ENCODE measurements at places on chromosomes 1 and 21.

DNA sequence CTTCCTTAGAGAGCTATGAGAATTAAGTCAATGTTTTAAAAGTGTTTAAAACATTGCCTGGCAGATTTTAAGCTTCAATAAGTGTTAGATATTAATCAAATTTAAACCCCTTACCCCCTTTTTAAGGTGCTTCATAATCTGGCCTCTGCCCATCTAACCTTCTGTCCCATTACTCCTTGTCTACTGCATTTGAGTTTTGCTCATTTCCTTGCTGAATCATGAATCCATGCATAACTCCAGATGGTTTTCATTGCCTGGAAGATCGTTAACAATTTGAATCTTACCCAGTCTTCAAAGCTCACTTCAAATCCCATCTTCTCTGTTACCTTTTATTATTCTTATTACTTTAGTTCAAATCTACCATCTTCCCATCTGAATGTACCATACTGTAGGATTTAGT, 4.6 kb downstream of the HJV start:
- no peak for DNase-seq
- H3K4me1 ChIP-seq, result peaks cover 2% of the 10 kb centered on the region
- H3K4me3 ChIP-seq, result no peak overlapping the region
- no peaks in the 10 kb centered on the region for H3K36me3 ChIP-seq
- H3K27ac ChIP-seq, result no peak overlapping the region

DNA sequence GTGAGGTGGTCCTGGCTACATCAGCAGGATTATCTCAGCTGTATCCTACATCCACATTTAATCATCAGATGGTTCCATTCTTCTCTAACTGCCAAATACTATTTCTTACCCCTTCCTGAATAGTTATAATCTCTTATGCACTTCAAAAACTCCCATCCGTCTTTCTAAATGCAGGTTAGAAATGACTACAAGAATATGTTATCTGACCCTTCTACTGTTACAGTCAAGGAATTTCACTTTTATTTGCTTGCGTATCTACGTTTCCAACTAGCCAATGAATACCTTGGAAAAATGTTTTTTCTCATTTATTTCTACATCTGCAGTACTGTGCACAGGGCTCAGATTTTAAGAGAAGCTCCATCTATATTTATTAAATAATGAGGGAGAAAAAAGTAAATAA, 709.9 kb downstream of the KCNT2 start:
- H3K27ac ChIP-seq, result no peak overlapping the region
- no peak overlapping the region for H3K4me3 ChIP-seq
- H3K36me3 ChIP-seq, result no peaks in the 10 kb centered on the region
- no peaks in the 10 kb centered on the region for H3K27me3 ChIP-seq
- H3K4me1 ChIP-seq, result no peaks in the 10 kb centered on the region
- no peak for DNase-seq

DNA sequence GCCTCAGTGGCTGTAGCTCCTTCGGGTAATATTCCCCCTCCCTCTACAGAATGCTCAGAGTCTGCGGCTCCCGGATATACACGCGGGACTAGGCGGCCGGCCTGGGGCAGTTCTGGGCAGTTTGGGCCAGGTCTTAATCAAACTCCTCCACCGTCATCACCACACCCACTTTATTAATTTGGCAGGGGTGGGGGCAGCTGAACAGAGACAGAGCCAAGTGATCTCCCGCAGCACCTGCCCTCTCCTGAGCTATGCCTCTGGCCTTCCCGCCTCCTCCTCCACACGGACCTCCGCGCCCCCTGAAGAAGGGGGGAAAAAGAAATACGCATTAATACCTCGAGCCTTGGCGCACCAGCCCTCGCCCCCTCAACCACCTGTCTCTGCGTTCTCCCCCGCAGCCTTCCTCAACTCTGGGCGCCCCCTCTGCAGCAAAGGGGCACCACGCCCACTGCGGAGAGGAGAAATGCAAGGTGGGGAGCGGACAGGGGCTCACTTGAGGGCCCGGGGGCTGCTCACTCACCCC, 42.6 kb downstream of the CD34 start:
- no peaks in the 10 kb centered on the region for H3K27me3 ChIP-seq
- DNase-seq, result no peak
- peaks cover 2% of the 10 kb centered on the region for H3K4me1 ChIP-seq
- H3K36me3 ChIP-seq, result no peaks in the 10 kb centered on the region
- H3K27ac ChIP-seq, result no peak overlapping the region

DNA sequence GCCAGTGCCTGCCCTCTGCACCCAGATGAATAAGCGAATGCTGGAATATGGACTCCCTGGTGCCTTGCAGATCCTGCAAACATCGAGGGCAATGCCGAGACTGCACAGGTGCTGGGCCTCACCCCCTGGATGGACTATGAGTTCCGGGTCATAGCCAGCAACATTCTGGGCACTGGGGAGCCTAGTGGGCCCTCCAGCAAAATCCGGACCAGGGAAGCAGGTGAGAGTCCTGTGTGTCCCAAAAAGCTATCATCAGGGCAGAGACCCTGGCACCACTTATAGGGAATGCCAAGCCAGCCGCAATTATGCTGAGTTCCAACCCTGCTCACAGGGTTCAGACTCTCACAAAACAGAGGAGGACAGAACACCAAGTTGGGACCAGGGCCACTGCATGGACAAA, 17.2 kb downstream of the TMEM81 start:
- no peaks in the 10 kb centered on the region for H3K4me1 ChIP-seq
- no peaks in the 10 kb centered on the region for H3K36me3 ChIP-seq
- H3K4me3 ChIP-seq, result no peak overlapping the region
- H3K27me3 ChIP-seq, result no peaks in the 10 kb centered on the region
- no peak for DNase-seq
- no peak overlapping the region for H3K27ac ChIP-seq

- H3K27ac ChIP-seq, result no peak overlapping the region
- H3K4me3 ChIP-seq, result no peak overlapping the region
- H3K36me3 ChIP-seq, result no peaks in the 10 kb centered on the region
- no peaks in the 10 kb centered on the region for H3K4me1 ChIP-seq
- DNase-seq, result no peak
- H3K27me3 ChIP-seq, result no peaks in the 10 kb centered on the region
Observed at GRCh38 chr1:156898971-156899664, 5.6 kb downstream of the PEAR1 start.

- no peaks in the 10 kb centered on the region for H3K27me3 ChIP-seq
- no peak overlapping the region for H3K4me3 ChIP-seq
Observed at GRCh38 chr1:33986390-33987095, 122.7 kb downstream of the HMGB4 start.

- H3K27me3 ChIP-seq, result no peaks in the 10 kb centered on the region
- H3K4me1 ChIP-seq, result no peaks in the 10 kb centered on the region
- no peak for DNase-seq
- no peaks in the 10 kb centered on the region for H3K36me3 ChIP-seq
Observed at GRCh38 chr1:243391355-243391754, 135.5 kb downstream of the SDCCAG8 start.

- no peak overlapping the region for H3K4me3 ChIP-seq
- no peaks in the 10 kb centered on the region for H3K27me3 ChIP-seq
- H3K4me1 ChIP-seq, result no peaks in the 10 kb centered on the region
- no peak for DNase-seq
- H3K36me3 ChIP-seq, result no peaks in the 10 kb centered on the region
- H3K27ac ChIP-seq, result no peak overlapping the region
Observed at GRCh38 chr1:218656301-218657037, 311.3 kb downstream of the TGFB2 start.

DNA sequence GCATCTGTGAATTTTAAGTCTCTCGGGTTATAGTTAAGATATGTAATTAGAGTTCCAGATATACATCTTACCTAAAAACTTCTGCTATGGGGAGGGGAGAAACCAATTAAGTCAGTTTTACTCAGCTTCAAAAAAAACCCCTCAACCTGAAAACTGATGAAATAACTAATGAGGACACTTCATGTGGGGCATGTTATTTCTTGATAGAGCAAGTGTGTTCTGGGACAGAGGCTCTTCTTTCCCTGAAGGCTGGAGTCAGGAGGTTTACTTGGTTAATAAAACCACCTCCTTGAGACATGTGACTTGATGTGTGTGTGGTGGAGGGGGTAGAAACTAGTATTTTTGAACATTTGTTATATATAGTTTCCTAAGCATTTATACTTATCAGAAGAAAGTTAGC, 313.0 kb upstream of the ST6GALNAC5 start:
- no peak overlapping the region for H3K27ac ChIP-seq
- H3K36me3 ChIP-seq, result no peaks in the 10 kb centered on the region
- no peaks in the 10 kb centered on the region for H3K4me1 ChIP-seq
- H3K27me3 ChIP-seq, result no peaks in the 10 kb centered on the region
- DNase-seq, result no peak

- no peak overlapping the region for H3K27ac ChIP-seq
- H3K27me3 ChIP-seq, result no peaks in the 10 kb centered on the region
- no peaks in the 10 kb centered on the region for H3K36me3 ChIP-seq
- H3K4me1 ChIP-seq, result no peaks in the 10 kb centered on the region
- DNase-seq, result peak; percentile 18
- no peak overlapping the region for H3K4me3 ChIP-seq
Observed at GRCh38 chr21:46424039-46424591, 34.6 kb upstream of the DIP2A start.

DNA sequence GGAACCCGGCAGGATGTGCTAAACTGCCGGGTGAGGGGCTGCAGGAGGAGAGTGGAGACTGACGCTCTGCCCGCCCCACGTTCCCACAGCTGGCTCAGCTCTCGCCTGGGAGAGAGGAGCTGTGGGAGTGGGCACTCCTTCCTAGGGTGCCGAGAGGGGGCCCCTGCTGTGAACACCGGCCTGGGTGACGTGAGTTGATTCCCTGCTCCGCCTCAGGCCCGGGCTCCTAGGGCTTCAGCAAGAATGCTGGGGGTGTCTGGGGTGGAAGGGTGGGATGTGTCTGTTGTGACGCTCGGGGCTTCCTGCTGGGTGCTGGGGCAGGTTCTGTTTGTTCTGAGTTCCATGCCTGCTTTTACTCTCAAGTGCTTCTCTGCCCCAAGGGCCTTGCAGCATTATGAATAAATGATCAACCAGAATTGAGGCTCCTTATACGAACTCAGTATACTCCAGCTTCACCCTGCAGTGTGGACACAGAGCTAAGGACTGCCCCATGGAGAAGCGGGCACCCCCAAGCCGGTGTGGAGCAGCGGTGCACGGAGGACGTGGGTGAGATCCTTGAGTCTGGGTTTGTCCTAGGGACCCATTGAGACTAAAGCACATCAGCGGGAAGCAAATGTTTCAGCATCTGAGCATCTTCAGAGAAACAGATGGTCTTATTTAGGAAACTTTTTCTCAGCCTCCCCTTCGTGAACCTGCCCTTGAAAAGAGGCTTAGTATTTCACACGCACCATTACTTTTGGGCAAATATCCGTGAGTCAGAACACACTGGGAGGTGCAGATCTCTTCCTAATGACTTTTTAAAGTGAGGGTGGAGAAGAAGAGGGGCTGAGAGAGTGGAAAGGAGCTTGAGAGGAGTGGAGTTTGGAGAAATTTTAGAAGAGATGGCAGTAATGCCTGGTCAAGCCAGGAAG, 41.7 kb downstream of the SYT6 start:
- no peaks in the 10 kb centered on the region for H3K36me3 ChIP-seq
- no peaks in the 10 kb centered on the region for H3K27me3 ChIP-seq
- DNase-seq, result no peak

DNA sequence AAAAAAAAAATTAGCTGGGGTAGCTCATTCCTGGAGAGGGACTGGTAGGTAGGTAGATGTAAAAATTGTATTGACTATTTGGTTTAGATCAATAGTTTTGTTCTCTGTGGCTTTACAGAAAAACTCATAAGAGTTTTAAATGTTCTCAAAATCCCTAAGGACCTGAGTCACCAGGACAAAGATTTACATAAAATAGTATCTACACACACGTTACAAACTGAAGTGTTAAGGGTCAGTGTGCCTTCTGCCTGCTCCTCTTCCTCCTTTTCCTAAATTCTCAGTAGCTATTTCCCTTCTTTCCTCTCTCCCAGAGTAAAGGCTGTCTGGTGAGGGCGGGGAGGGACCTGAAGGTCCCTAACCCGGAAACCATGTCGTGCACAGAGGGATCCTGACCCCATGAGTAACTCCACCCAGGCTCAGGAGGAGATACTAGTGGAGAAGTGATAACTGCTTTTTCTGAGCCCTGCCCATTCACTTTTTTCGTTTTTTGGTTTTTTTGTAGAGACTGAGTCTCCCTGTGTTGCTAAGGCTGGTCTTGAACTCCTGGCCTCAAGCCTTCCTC, 8.1 kb downstream of the PLEKHM2 start:
- H3K27me3 ChIP-seq, result no peaks in the 10 kb centered on the region
- H3K4me3 ChIP-seq, result no peak overlapping the region
- H3K27ac ChIP-seq, result no peak overlapping the region
- no peaks in the 10 kb centered on the region for H3K4me1 ChIP-seq
- no peak for DNase-seq

DNA sequence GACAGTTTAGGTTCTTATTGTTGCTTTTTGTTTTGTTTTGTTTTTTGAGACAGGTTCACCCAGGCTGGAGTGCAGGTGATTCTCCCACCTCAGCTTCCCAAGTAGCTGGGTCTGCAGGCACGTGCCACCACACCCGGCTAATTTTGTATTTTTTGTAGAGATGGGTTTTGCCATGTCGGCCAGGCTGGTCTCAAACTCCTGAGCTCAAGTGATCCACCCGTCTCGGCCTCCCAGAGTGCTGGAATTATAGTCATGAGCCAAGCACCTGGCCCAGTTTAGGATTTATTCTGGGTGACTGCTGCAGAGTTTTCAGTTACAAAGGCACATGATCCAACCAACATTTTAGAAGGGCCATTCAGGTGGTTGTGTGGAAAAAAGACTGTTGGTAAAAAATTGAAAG, 102.0 kb downstream of the SPAG17 start:
- no peaks in the 10 kb centered on the region for H3K36me3 ChIP-seq
- H3K27ac ChIP-seq, result no peak overlapping the region
- no peaks in the 10 kb centered on the region for H3K4me1 ChIP-seq
- no peaks in the 10 kb centered on the region for H3K27me3 ChIP-seq

- DNase-seq, result no peak
- no peak overlapping the region for H3K27ac ChIP-seq
- peak overlapping the region; percentile 95 for H3K4me3 ChIP-seq
- peaks cover 3% of the 10 kb centered on the region for H3K4me1 ChIP-seq
- peaks cover 4% of the 10 kb centered on the region for H3K36me3 ChIP-seq
Observed at GRCh38 chr1:6234502-6235295, 1.1 kb downstream of the ICMT start.

DNA sequence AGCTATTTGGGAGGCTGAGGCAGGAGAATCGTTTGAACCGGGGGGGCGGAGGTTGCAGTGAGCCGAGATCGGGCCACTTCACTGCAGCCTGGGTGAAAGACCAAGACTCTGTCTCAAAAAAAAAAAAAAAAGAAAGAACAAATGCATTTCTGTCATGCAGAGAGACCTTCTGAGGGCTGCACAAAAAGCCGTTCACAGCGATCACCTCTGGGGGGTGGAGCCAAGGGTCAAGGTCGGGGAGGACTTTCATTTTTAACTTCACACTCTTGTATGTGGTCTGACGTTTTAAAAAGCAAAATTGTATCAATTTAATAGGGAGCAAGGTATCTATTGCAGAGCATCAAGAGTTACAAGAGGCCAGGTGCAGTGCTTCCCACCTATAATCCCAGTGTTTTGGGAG, 26.6 kb upstream of the CLDN14 start:
- H3K36me3 ChIP-seq, result no peaks in the 10 kb centered on the region
- no peak overlapping the region for H3K4me3 ChIP-seq
- H3K27me3 ChIP-seq, result no peaks in the 10 kb centered on the region
- H3K27ac ChIP-seq, result no peak overlapping the region
- H3K4me1 ChIP-seq, result no peaks in the 10 kb centered on the region

GRCh38 chr1:241560849-241561187, 28.6 kb downstream of the KMO start:
- DNase-seq, result no peak
- no peaks in the 10 kb centered on the region for H3K4me1 ChIP-seq
- no peak overlapping the region for H3K27ac ChIP-seq
- no peaks in the 10 kb centered on the region for H3K36me3 ChIP-seq
- H3K27me3 ChIP-seq, result no peaks in the 10 kb centered on the region
